NCI-H1417 treated with DMSO at 0.1 percent for 48 hours (cell line): ENCODE measurements at places on chromosomes 3 and 15.

DNA sequence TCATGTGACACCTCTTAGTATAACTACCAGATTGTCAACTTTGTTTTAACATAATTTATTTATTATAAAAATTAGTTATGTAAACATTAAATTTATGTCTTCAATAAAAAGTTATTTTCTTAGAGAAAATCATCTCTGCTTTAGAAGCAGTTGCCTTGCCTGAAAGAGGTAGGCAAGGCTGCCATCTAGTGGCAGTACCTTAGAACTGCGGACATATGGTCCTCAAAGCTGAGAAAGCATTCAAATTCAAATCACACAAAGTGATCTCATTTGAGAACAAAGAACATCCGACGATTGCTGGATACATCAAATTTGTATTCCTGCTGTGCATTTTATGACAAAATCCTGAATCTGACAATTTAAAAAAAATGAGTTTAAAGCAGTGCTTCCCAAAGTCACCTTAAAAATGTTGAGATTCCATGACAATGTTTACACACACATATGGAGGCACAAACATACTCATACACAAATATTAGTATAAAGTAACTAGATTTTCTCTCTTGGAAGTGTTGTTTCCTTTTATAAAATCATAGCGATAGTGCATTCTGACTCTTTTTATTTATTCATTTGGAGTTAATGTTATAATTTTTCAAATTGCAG, 617.4 kb downstream of the CADM2 start:
- no peak for DNase-seq

GRCh38 chr3:124407260-124407659, 323.0 kb upstream of the UMPS start:
- no peak for DNase-seq

- no peak for DNase-seq
These were observed 532.5 kb upstream of the KCNMB2 start for GRCh38 chr3:178003756-178004155.

DNA sequence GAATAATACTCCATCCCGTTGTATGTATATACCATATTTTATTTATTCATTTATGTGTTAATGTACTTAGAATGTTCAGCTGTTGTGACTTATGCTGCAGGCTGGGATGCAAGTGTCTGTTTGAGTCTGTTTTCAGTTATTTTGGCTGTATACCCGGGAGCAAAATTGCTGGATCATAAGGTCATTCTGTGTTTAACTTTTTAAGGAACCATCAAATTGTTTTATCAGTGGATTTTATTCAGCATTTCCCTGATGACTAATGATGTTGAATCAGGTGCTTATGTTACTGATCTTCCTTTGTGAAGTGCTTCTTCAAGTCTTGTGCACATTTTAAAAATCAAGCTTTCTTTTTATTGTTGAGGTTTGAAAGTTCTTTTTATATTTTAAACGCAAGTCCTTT, 118.1 kb downstream of the SLC25A26 start:
- no peak for DNase-seq

- no peak for DNase-seq
These were observed 86.9 kb downstream of the CRYGS start for GRCh38 chr3:186457236-186457635.

DNA sequence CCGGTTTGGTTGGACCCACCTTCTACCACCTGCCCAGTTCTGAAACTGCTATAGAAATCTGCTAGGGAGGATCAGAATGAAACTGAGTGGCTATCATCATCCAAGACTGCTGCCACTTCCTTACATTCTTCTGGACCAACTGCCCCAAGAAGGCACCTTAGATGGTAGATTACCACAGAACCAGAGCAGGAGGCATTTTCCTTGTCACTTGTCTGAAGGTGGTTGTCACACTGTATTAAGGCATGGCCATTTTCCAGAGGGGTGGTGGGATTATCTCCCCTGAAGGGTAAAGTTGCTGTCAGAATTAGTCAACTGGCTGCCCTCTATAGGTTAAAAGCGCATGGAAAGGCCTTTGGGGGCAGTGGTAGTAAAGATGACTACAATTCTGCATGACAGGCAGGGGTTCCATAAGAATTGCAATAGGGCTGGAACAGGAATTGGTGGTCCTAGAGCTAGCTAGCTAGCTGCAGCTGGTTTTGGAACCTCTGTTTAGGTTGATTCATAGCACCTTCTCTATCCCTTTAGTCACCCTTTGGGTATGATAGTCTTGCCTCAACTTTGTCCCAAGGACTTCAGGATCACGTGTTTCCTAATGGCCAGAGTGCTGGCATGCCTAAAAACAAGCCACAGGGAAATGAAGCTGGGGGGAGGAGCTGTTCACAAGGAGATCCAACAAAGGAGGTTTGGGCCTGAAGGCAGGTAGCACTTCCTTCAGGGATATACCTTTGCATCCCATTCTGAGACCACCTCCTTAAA, 4.8 kb upstream of the CSPG5 start:
- no peak for DNase-seq

DNA sequence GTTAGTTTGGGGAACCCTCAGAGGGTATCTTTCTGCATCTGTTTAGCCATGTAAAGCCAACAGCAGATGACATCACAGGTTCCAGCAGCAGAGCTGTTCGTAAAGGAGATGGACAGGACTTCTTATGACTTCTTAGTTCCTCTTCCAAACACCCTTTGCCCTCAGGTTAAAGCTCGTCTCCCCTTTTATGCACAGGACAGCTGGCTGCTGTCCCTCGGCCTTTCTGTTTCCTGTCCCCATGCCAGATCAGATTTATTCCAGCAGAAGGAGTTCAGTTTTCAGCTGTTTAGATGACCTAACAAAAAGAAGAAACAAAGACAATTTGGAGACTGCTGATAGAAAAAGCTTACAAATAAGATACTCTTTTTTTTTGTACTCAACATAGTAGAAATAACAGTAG, 45.1 kb downstream of the SEC22A start:
- no peak for DNase-seq

GRCh38 chr15:83193721-83194120, 13.9 kb downstream of the HDGFL3 start:
- no peak for DNase-seq

GRCh38 chr15:98668566-98669308, 20.4 kb downstream of the IGF1R start:
- no peak for DNase-seq

DNA sequence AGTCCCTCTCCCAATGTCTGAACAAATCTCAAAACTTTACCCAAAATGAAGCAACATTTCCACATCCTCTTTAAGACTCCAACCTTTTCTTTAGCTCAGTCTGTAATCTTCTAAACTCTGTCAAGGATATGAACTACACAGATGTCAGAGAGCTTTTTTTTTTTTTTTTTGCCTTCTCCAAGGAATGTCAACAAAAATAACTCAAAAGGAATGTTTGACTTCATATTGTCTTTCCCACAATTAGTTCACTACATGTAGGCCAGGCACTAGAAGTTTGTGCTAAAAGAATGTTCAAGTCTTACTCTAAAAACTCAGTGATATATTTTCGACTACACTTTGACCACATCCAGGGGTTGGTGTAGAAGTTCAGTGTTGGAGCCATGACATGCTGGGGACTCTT, 37.1 kb downstream of the ADAMTS9 start:
- DNase-seq, result no peak
